ENCODE measurements at places on chromosomes 1 and 21.
A peak's percentile ranks its signal among the peaks of the same experiment; 100 is the strongest.

- peak; percentile 16 for DNase-seq
Observed at GRCh38 chr1:200409203-200409760, 554 bp downstream of the ZNF281 start.

GRCh38 chr1:231310391-231310934 is 27.2 kb downstream of the EXOC8 start:
- DNase-seq: no peak

- no peak for DNase-seq
Observed at GRCh38 chr1:32900956-32901822, at the start of gene TMEM54. Gene TMEM54 (minus strand): TSS chr1:32901389. CDS start chr1:32901238, 151 bp downstream.

GRCh38 chr21:39657091-39657689 is 44.5 kb downstream of the B3GALT5 start:
- no peak for DNase-seq

DNA sequence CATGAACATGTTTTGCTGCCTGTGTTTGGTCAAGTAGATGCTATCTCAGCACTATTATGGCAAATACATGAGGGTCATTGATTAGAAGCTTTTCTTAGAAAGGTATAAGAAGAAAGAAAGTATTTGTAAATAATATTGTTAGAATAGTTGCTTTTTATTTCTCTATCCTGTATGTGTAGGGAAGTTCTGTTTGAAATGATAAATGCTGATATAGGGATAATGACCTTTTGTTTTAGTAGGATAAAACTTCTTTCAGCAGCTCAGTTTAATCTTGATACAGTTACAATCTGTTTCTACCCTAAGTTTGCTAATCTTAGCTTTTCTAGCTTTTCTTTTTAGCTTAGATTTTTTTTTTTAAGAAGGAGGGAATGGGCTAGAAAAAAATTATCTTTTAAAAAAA is 63.3 kb downstream of the USP25 start:
- DNase-seq: no peak

DNA sequence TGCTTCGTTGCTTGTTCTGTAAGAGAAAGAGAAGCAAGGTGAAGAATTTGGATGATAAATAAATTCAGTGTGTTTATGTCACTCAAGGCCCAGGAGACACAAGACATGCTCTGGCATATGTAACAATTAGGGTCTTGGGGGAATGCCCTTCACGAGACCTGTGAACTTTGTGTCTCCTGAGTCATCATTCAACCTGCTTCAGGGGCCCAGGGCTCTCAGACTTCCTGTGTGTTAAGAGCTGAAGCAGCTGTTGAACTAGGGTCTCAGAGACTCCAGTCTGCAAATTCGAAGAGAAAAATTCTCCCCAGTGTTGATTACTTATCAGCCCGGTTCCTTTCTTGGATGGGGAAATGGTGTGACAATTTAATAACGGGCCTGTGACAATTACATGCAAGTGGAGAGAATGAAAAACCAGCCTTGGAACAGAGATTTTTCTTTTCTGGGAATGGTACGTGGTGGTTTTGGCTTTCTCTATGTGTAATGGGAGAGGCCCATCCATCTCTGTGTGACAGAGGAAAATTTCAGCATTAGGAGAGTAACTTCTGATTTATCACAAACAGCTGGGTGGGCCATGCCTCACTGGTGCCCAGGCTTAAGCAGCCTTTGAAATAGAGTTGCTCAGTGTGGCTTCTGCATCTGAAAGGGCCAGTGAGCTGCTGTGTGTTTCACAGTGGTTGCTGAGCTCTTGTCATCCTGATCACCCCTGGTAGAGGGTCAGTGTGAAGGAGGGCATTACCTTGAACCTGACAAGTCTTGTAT is 22.4 kb downstream of the HUNK start:
- DNase-seq: no peak

DNA sequence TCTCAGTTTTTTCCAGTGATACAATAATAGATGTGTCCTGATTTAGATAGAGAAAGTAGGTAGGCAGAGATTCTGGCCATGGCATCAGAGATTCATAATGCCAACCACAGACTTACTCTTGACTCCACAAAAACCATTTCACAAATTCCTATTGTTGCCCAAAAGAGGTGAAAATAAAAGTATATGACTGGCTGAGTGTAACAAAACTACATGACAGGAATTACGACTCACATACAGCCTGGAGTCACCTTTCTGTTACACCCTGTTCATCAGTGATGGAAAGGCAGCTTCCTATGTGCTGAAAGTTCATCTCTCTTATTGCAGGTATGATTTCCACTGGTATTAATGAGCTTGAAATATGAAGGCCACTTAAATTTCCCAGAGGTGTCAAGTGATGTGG is 72.3 kb downstream of the MPZL1 start:
- no peak for DNase-seq

- no peak for DNase-seq
Observed at GRCh38 chr1:21149430-21149854, 27.3 kb downstream of the EIF4G3 start.

- no peak for DNase-seq
Observed at GRCh38 chr21:38709876-38710275, 95.9 kb upstream of the ETS2 start.
